ENCODE measurements at places on chromosomes 6 and 20.

- no peak for DNase-seq
These were observed 368.2 kb downstream of the SYNE1 start for GRCh38 chr6:152268846-152269442.

DNA sequence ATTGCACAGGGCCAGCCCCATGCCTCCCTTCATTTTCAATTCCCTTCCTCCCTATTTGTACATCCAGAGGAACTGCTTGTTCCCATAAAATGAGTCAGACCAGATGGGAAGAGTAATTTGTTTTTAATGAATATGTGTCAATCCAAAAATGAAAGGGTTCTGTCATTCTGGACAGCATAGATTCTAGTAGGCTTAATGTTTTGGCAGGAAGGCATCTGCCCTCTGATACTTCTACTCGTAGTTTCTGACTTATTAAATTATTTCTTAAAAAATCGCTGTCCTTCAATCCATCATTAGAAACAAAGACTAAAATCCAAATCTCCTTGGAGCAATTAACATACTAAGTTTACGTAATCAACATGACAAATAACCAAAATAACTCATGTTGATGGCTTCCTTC, 665.5 kb downstream of the TENT5A start:
- no peak for DNase-seq

DNA sequence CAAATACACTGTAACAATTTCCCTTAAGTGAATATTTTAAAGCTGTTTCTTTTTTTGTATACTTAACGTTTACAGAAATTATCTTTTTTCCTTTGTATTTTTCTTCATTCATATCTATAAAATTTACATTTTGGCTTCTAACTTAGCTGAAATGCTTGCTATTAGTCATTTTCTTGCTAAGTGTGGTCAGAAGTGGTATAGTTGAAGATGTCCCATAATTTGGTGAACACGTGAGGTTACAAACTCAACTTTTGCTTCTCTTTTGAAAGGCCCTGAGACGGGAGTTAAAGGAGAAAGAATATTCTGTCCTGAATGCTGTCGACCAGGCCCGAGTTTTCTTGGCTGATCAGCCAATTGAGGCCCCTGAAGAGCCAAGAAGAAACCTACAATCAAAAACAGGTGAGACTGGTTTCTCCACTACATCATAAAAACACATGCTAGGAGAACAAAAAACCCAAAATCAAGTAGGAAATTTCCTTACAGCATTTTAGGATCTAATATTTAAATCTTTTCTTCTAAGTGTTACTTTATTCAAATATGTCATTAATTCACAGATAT, 445.0 kb downstream of the UTRN start:
- DNase-seq: no peak

DNA sequence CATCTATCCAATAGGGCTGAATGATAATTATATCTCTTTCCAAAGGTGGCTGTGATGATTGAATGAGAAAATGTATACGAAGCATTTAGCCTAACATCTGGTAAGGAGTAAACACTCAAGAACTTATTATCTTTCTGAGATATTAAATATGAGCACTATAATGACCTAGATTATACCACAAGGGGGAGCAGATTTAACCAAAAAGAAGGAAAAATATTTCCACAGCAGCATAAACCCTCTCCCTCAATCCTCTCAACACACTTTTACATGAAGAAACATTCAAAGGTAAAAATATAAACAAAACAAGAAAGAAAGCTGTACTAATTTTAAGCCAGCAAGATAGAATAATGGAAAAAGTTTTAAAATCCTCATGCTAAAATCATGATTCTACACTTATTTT, 68.4 kb downstream of the SHPRH start:
- DNase-seq: no peak

DNA sequence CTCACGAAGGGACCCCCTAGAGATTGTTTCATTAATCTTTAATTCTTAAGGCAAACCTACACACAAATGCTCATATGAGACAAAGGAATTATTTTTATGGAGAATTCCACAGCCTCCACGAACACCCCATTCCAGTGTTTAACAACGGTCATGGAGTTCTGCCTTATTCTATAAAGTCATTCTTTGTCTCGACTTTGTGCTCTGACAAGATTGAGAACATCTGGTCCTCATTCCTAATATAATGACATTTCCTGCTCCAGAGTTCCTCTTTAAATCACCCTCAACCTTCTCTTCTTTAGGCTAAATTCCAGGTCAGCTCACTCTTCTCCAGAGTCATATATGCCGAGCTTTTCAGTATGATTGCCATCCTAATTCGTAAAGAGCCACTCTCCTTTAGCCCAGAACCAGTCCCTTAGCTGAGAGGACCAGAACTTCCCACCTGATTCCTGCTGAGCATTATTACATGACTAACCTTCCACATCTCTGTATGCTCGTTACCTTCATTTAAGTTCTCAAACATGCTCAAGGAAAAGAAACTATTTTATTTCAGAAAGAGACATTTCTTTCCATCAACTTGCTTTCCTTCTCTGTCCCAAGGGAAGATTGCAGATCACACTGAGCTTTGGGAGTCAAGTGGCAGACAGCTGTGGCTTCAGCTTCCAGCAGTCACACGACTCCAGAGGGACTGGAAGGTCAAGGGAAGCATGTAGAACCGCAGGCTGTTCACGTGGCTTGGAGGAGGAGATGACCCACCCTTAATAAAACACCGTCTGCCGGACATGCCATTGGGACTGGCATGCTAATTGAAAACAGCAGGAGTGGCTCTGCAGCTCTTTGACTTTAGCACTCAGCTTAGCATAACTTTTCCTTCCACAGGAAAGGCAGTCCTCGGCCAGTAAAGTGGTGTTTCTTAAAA, 467.1 kb upstream of the HSF2 start:
- no peak for DNase-seq

GRCh38 chr20:44728801-44729443, 13.8 kb downstream of the CCN5 start:
- peak; percentile 6 for DNase-seq

DNA sequence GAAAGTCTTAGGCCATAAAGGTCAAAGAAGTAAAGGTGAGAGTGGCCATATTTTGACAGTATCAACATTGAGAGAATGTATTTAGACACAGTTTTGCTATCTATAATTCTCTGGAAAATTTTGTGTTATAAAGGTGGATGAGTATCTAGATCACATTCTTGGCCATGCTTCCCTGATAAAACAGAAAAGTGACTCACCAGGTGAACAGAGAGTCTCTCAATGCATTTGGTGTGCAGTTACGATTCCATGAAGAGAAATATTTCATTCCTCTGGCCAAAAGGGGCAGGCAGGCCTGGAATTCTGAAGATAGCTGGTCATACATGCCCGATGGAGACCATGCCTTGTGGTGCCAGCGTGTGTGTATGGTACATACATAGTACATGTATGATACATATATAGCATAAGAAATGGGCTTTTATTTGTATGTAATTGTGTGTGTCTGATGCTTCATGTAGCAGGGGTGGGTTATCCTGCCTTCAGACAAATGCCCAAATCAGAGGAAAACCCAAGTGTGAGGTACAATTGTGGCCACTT, 164.0 kb downstream of the SOBP start:
- no peak for DNase-seq

GRCh38 chr6:109979033-109979921, 1.2 kb downstream of the GPR6 start:
- no peak for DNase-seq

DNA sequence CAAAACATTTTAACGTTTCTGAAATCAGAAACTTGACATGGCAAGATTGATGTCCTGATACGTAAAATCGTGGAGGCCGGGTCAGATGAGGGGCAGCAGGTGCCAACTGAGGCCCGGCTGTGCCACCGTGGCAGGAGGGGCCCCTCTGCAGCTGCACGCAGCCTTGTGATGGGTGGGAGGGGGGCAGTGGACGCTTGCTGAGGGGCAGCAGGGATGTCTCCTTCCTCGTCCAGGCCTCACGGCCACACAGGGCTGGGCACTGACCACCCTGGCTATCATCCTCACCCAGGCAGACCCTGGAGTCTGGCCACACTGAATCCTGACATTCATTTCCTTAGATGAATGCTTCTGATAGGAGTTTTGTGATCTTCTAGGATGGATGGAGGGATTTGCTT, 114.7 kb downstream of the ERMARD start:
- DNase-seq: no peak

DNA sequence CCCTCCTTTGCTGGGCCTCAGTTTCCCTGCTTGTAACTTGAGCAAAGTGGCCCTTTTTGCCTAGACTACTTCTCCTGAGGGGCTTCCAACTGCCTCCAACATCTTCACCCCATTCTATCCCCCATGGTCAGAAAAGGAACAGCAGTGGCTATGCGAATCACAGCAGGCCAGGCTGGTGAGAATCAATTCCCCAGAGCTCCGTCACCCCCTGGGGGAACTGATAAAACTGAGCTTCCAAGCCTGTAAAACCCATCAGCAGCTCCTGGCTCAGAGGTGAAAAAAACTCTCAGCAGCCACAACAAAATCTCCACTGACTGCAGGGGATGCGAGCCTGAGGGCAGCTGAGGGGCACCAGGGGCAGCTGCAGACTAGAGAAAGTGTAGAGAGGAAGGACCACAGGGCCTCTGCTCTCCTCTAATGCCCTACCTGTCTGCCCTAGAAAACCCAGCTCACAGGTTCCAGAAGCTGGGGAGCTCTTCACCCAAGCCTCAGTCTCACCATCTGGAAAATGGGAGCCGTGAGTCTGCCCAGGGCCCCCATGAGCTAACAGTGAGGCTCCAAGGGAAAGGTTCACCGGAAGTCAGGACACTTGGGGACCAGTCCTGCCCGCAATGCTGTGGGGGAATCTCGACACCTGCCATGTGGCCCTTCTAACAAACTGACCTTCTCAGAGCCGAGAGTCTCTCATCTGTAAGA, 120.6 kb downstream of the GRM4 start:
- DNase-seq: no peak

DNA sequence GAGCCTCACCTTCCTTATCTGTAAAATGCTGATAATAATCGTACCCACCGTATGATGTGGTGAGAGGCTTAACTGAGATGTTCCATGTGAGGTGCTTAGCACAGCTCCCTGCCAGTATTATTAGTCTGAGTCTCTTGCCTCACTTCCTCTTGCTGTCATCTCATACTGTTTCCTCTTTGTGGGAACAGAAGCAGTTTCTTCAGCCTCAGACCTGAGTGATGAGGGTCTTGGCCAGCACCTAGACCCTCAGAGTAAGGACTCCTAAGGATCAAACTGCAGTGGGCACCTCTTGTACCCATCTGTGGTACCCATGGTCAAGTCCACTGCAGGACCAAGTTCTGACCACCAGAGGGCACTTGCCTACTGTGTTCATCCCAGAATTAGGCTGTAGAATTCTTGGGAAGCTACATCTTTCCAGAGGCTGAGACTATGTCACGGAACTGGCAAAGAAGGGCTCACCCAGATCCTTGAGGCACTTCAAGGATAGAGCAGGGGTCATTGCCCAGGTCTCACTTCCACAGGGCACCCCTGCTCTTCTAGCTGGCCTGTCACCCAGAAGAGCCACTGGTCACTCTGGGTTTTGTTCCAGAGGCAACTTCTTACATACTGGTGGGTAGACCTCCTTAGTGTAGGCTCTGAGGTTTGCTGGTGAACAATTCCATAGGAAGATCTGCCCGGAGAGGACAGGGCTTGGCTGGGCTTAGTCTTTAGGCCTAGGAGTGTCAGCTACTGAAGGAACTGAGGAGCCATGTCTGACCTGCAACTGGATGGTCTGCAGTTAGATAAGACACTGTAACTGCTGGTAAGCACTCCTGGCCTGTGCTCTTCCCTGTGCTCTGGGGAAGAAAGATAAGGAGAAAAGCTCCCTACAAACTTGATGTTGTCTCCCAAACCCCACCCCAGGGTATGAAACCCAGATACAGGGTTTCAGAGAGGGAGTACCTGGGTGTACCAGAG, 20.6 kb upstream of the SGK2 start:
- DNase-seq: peak; percentile 16

DNA sequence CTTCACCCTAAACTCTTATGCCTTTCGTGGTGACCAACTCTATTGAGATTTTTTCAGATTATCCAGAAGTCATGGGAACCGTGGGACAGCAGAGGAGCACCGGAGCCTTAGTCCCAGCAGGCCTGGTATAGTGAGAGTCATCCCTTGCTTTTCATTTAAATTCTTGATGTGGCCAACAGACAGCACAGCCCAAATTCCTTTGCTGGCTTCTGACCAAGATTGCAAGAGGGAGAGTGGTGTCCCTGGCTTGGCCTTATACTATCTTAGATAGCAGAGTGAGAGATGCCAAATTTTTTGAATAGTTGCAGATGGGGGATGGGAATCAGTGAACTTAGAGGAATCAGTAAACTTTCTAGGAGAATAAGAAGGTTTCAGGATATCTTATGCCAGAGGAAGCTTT, 7.8 kb downstream of the STX11 start:
- DNase-seq: no peak

GRCh38 chr6:30002871-30003270, 58.2 kb upstream of the POLR1H start:
- DNase-seq: no peak

GRCh38 chr6:105545228-105545920, 142.5 kb upstream of the PREP start:
- DNase-seq: no peak

DNA sequence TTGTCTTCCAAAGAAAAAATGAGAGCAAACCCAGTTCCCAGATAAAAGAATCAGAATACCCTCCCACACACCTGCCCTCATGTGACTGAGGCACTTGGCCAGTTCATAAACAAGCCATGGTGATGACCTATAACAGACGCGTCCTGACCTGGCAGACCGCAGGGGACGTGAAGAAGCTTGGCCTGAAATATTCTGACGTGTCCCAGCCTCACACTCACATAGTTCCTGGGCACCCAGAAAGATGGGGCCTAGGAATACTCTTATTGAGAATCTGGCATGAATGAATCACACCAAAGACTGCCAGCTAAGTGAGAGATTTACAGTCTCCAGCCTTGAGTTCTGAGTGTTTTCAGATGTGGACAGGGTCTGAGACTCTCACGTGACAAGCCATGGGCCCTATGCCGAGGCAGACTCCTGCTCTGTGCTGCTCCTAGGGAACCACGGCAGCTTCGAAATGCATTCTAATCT, 17.2 kb upstream of the MAP3K4 start:
- no peak for DNase-seq

DNA sequence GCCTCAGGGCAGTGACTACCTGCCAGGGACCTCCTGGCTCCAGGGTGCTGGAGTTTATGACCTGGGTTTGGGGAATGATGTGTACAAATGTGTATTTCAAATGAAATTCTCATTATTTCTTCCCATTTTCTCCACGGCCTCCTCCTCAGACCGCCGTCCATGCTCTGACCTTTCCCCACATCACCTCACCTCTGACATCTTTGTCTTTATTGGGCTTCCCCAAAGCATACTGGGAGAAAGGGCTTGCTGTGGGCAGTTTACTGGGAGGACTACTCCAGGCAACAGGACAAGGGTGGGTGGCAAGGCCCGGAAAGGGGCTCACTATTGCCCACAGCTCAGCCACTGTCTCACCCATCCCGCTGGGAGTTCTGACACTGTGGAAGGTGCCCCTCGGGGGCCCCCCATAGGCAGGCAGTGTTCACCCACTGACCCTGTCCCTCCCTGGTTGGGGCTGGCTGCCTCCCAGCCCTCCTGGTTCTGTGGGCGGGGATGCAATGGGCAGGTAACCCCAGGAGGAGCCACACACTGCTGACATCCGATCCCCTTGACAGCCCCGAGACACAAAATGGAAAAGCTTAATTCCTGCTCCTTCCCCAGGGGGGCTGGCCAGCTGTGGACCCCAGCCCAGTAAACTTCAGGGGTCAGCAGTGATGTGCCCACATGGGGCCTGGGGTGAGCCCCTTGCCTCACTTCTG, 39.8 kb upstream of the CST7 start:
- DNase-seq: no peak

- DNase-seq: no peak
These were observed 245.0 kb downstream of the GMPR start for GRCh38 chr6:16483315-16483875.

- no peak for DNase-seq
These were observed 234.0 kb upstream of the CEP162 start for GRCh38 chr6:84461461-84461860.
